ENCODE measurements at places on chromosomes 6 and 20. TPM values are rescaled to one million over a fixed set of nuclear protein-coding genes. Genes with fewer than 3 reads are reported as not detected.

MAP3K5 gene
- total RNA-seq = 5.9 TPM

CST1 gene
- not detected for total RNA-seq

HLA-DRB1 gene
- under 0.01 TPM for total RNA-seq

ZNF391 gene
- total RNA-seq = 1.1 TPM

PNPLA1 gene
- not detected for total RNA-seq

CHD6 gene
- 21.1 TPM for total RNA-seq

SLC22A7 gene
- total RNA-seq = not detected

RALGAPA2 gene
- 5.7 TPM for total RNA-seq

SLC22A16 gene
- not detected for total RNA-seq

USP49 gene
- total RNA-seq = 2.2 TPM

CPNE5 gene
- not detected for total RNA-seq

RNF144B gene
- 0.37 TPM for total RNA-seq

TCF21 gene
- total RNA-seq = 0.20 TPM

FAM162B gene
- 0.73 TPM for total RNA-seq

NRM gene
- total RNA-seq = 9.0 TPM

STMND1 gene
- not detected for total RNA-seq

FERMT1 gene
- total RNA-seq = 17.3 TPM

ABHD16B gene
- not detected for total RNA-seq

NOP56 gene
- total RNA-seq = 243 TPM

GLP1R gene
- total RNA-seq = not detected

FIG4 gene
- total RNA-seq = 18.4 TPM

PPIL1 gene
- 15.1 TPM for total RNA-seq

SEMG2 gene
- total RNA-seq = not detected

Data from subcutaneous preadipocyte (primary cell).